Kidney tubule cell (primary cell): ENCODE measurements at places on chromosomes 11 and 22.

GRCh38 chr22:43298062-43298801 lies 44.9 kb downstream of the SCUBE1 start:
- no peak for DNase-seq

DNA sequence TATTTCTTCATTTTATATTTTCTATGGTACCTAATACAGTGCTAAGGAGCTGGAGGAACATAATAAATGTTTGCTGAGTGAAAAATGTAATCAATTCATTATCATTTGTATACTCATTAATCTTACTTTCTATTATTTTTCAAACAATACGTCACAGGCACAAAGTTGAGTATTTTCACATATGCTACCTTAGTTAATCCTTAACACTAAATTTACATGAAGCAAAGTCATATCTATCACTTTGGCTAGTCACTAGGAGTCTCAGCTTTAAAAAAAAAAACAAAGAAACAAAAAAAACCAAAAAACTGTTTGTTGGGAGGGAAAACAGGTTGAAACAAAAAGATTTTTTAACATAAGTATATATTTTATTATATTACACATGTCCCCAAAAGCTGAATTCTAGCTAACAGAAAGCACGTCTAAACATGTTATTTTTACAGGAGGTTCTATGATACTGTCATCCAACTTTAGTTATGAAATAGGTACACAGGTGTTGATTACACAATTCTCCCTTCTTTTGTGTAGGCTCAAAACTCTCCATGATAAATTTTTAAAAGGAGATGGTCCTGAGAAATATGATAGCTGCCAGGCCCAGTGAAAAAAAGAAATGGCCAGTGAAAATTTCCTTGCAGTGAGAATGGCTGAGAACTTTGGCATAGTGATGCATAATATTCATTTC lies 14.3 kb downstream of the HPS5 start:
- no peak for DNase-seq

DNA sequence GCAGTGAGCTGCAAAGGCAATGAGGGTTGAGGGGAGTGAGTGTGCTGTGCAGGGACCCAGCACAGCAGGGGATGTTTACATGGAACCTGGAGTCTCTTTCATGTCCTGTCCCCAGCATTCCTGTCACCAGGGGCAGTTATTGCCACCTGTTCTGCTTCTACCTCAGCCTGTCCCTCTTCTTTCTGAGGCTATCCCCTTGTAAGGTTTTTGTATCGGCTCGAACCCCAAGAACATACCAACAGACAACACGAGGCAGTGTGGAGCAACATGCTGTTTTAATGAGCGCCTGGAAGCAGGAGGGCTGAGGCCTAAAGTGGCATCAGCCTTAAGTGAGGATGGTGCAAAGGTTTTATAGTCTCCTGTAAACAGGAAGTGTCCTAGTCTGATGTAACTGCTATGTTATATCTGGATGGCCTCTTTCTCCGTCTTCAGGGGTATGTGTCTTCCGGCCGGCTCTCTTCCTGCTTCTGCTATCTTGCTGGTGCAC lies 3.9 kb downstream of the SCGB2A2 start:
- DNase-seq = no peak

- no peak for DNase-seq
Observed at GRCh38 chr11:7898666-7899283, 32.3 kb downstream of the OR10A6 start.
